Upper lobe of right lung (tissue), 1 donor: ENCODE measurements at places on chromosomes 2 and 18. TPM values are rescaled to one million over a fixed set of nuclear protein-coding genes. Genes with fewer than 3 reads are reported as not detected.

GRCh38 chr18:24023185-24023814 is 8.7 kb downstream of the TTC39C start:
- H3K36me3 ChIP-seq, result no peaks in the 10 kb centered on the region
- H3K4me3 ChIP-seq, result no peak overlapping the region
- H3K27me3 ChIP-seq, result no peaks in the 10 kb centered on the region
- no peak overlapping the region for H3K27ac ChIP-seq

- no peak overlapping the region for H3K27ac ChIP-seq
- no peaks in the 10 kb centered on the region for H3K4me1 ChIP-seq
- no peaks in the 10 kb centered on the region for H3K36me3 ChIP-seq
- DNase-seq, result no peak
Observed at GRCh38 chr2:173432049-173432754, 77.5 kb downstream of the CDCA7 start.

DNA sequence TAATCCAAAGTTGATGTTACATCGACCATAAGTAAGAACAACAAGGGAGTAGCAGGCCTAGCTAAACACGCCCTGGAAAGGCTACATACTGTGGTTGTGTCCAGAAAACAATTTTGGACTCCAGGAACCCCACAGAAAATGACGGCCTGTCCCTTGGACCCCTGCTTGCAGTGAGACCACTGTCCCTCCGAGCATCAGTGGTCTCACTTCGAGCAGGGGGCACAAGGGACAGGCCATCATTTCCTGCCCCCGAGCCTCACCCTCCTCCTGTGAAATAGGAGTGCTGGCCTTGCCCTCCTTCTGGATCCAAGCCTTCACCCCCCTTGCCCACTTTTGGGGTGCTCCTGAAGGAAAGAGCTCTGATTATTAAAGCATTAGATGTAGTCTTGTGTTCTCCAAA is 144.4 kb downstream of the CTIF start:
- no peak overlapping the region for H3K4me3 ChIP-seq
- no peaks in the 10 kb centered on the region for H3K27me3 ChIP-seq
- H3K27ac ChIP-seq, result no peak overlapping the region
- H3K36me3 ChIP-seq, result peaks cover 4% of the 10 kb centered on the region
- peaks cover 18% of the 10 kb centered on the region for H3K4me1 ChIP-seq

DNA sequence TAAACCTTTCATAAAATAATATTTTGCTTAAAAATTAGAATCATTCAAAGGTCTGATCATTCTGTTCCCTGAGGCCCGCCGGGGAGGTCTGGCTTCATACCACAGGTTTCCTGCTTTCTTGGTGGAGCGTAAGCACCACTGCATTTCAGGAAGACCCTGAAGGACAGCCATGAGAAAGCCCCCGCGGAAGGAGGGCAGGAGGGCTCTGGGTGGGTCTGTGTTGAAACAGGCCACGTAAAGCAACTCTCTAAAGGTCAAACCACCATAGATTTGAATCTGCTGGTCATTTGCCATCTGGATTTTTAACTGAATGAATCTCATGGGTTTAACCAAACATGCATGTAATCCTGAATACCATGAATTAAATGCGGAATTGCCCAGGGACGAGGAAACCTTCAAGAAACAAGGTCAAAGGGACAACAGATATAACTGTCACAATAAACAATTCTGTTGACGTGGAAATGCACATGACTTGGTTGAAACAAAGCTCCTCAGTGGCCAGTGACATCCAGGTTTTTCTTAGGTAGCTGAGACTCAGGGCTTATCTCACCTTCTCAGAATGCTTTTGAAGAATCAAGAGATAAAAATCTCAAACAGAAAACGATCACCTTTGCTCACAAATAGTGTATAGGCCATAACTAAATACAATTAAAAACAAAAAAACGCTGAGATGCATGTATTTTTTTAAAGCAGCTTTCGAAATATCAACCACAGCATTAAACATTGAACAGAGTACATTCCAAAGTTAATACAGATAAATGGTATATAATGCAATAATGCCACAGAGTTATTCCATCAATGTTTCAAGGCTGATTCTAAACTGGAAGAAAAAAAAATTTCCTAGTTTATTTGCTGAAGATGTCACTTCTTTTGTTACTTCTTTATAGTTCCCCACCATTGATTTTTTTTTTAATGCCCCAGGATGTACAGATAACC is 193.2 kb downstream of the BCL2 start:
- H3K4me3 ChIP-seq, result no peak overlapping the region
- H3K27ac ChIP-seq, result no peak overlapping the region
- peaks cover 3% of the 10 kb centered on the region for H3K4me1 ChIP-seq

Gene CFAP210
- total RNA-seq, result not detected
